ENCODE measurements at places on chromosomes 2 and 18. TPM values are rescaled to one million over a fixed set of nuclear protein-coding genes. Genes with fewer than 3 reads are reported as not detected.

DNA sequence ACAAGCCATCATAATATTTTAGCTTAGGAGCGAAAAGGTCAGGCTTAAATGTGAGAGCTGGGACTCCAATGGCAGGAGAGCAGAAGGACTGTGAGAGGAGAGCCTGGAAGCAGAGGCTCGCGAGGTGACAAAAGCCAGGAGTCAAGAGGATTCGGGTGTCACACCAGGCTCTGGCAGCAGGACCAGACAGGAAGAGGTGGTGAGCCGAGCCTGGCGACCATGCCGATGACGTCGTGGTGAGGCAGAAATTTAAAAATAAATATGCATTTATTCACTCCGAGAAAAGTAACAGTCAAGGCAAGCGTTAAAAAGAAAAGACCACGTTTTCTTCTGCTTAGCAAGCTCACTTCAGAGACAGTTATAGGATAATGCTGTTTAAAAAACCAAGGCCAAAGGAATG is 31.3 kb upstream of the ZNF236 start:
- peaks cover 5% of the 10 kb centered on the region for H3K27me3 ChIP-seq
- no peaks in the 10 kb centered on the region for H3K36me3 ChIP-seq
- no peak overlapping the region for H3K27ac ChIP-seq
- no peak overlapping the region for H3K4me3 ChIP-seq
- no peak for DNase-seq
- no peaks in the 10 kb centered on the region for H3K4me1 ChIP-seq

SLC23A3 gene
- total RNA-seq = 1.5 TPM

DNA sequence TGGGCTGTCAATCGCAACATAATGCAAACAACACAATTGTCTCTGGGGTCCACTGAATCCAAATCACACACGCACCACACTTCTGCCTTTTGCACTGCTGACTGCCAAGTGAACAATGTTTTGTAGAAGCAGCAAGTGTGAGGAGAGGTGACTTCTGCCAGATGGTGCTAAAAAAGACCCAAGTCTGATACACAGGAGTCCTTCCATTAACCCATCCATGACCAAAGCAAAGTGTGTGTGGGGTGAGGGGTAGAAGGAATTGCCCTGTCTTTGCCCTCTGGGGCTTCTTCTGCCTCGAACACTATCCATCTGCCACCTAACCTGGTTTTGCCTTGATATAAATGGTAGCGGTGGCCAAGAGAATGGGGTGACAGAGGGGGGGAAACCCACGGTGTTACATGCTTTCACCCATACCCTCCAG is 50.0 kb downstream of the C2orf42 start:
- H3K36me3 ChIP-seq = no peaks in the 10 kb centered on the region
- H3K4me3 ChIP-seq = no peak overlapping the region
- no peaks in the 10 kb centered on the region for H3K27me3 ChIP-seq

DNA sequence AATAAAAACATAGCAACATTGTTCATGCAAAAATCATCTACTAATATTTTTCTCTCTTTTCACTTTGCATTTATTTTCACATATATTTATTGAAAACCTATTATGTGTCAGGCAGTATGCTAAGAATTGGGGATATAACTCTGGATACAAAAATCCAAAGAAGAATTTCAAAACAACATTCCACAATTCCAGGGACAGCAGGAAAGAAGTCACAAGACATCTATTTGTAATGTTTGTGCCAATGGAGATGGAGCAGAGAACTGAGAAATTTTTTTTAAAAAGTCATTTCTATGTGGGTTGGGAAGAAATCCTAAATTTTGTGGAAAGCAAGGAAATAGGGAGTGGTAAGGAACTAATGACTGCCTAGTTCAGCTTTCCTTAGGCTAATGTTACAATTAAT is 128.6 kb upstream of the TLK1 start:
- H3K27me3 ChIP-seq = no peaks in the 10 kb centered on the region
- H3K27ac ChIP-seq = peak overlapping the region; percentile 40
- DNase-seq = peak; percentile 56
- peaks cover 2% of the 10 kb centered on the region for H3K4me1 ChIP-seq
- H3K36me3 ChIP-seq = no peaks in the 10 kb centered on the region

DNA sequence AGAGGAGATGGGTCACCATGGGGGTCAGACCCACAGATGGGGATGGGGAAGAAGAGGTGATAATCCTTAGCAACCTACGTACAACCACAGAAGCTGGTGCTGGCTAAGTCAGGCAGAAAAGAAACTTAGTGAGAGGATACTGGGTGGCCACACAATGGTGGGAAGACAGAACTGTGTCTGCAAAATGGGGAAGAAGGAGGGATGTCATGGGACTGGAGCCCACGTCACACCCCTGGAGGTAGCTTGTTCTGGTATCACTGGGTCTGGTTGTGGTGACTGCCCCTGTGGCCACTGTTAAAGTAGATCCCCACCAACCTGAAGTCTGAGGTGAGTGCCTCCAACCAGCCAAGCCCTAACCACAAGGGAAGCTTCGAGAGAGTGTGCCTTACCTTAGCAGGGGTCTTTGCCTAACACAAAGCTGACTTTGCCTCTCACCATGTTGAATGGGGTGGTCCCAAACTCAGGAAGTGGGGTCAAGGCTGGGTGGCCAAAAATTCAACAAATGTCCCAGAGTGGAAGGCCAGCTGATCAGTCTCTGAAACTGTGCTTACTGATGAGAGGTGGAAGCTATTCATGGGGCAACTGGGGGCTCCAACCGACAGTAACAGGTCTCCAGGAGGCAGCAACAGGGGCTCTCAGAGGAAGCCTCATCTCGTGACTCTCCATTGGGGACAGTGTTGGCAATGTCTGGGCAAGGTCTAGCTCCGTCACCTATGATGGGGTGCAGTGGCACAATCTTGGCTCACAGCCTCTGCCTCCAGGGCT is 64.8 kb upstream of the SLC1A4 start:
- no peak overlapping the region for H3K4me3 ChIP-seq
- H3K4me1 ChIP-seq = no peaks in the 10 kb centered on the region
- DNase-seq = no peak

DNA sequence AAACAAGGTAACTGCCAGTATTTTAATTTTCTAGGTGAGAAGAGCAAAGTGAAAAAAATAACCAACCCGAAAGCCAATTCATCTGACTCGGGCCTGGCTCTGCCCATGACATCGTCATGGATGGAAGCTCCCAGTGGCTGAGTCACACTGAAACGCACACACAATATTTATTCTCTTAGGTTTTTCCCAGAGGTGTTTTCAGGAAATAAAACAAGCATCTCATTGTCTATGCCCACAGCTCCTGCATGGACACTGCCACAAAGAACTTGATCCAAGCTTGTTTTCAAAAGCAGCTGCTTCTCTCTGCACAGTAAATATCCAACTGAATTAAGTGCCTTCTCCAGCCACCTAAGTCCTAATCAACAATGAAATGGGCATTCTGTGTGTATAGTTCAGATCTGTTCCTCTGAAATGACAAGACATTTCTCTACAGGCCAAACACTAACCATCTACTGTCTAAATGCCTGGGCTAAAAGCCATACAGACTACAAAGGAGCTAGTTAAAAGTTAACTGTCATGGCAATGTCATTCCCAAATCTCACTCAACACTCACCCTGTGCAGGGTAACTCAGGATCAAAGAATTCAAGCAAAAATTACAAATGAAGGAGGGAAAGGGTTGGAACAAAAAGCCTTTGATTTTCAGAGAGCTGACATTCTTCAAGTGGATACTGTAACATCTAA is 62.9 kb downstream of the RPL31 start:
- DNase-seq = peak; percentile 32
- H3K36me3 ChIP-seq = no peaks in the 10 kb centered on the region
- no peak overlapping the region for H3K27ac ChIP-seq

GRCh38 chr18:62827397-62827796 is 112.1 kb downstream of the PHLPP1 start:
- peaks cover 4% of the 10 kb centered on the region for H3K36me3 ChIP-seq
- no peaks in the 10 kb centered on the region for H3K27me3 ChIP-seq
- peaks cover 3% of the 10 kb centered on the region for H3K4me1 ChIP-seq
- no peak overlapping the region for H3K4me3 ChIP-seq
- no peak overlapping the region for H3K27ac ChIP-seq

RGPD8 gene
- total RNA-seq = 10.2 TPM

GRCh38 chr2:121303531-121304263 is 18.7 kb upstream of the TFCP2L1 start:
- H3K36me3 ChIP-seq = no peaks in the 10 kb centered on the region
- no peaks in the 10 kb centered on the region for H3K27me3 ChIP-seq
- H3K4me1 ChIP-seq = no peaks in the 10 kb centered on the region
- no peak overlapping the region for H3K27ac ChIP-seq

MAIP1 gene
- 13.4 TPM for total RNA-seq

GRCh38 chr2:127564429-127565260 is 29.2 kb downstream of the MYO7B start:
- H3K4me1 ChIP-seq = peaks cover 6% of the 10 kb centered on the region
- no peak for DNase-seq
- H3K4me3 ChIP-seq = no peak overlapping the region
- H3K27me3 ChIP-seq = peaks cover 2% of the 10 kb centered on the region
- no peaks in the 10 kb centered on the region for H3K36me3 ChIP-seq
- H3K27ac ChIP-seq = no peak overlapping the region

GRCh38 chr18:22591222-22591621 is 173.5 kb upstream of the CTAGE1 start:
- no peak overlapping the region for H3K4me3 ChIP-seq
- no peak for DNase-seq
- H3K27me3 ChIP-seq = no peaks in the 10 kb centered on the region
- no peaks in the 10 kb centered on the region for H3K4me1 ChIP-seq

CREG2 gene
- total RNA-seq = 2.4 TPM

DNA sequence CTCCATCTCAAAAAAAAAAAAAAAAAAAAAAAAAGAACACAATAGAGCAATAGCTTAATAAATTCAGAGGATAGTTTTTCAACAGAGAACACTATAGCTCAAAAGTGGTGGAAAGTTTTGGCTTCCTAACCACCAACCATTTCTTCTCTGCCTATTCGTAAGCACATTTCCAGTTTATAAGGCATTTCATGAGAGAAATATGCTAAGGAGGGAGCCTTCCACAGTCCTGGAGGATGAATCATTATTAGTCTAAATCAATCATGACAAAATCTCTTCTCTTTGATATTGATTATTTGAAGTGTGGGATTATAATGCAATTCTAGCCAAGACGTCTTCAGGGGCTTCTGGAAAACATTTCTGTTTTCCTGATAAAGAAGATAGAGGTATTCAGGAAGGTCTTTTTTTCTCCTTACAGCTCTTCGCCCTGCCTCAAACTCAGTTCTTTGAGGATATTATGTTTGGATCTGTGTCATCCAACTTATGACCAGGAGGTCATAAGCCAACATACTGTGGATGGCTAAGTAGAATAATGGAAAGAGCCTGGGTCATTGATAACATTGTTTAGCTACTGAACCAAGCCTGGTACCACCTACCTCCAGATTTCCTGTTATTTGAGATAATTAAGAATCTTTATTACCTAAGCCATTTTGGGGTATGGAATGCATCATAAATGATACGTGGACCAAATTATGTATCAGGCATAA is 207.3 kb downstream of the TRIB2 start:
- H3K27ac ChIP-seq = no peak overlapping the region
- peaks cover 8% of the 10 kb centered on the region for H3K4me1 ChIP-seq
- H3K4me3 ChIP-seq = no peak overlapping the region
- H3K27me3 ChIP-seq = no peaks in the 10 kb centered on the region

DNA sequence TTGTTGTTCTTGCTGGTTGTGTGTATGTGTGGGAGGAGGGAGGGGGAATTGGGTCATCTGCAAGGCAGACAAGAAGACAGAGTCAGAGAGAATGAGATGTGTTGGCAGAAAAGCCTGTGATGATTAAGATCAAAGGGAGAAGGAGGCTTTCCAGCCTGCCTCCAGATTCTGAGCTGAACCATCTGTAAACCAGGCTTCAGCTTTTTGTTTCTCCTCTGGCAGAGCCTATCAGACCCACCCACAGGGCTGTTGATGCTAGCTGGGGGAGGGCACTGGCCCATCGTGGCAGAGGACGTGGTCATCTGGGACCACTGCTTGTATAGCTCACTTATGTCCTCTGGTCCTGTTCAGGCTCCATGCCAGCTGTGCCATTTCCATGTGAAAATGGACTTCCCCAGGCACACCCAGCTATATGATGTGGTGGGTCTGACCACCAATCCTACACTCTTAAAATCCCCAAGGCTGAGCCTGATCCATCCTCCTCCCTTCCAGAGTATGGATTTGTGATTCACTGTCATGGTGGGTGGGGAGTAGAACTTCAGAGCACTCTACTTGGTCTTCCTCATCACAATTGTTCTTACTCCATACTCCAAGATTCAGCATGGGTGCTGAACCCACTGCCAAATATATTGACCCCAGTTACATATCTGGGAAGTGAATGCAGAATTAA is 27.8 kb upstream of the COL6A3 start:
- H3K4me1 ChIP-seq = peaks cover 10% of the 10 kb centered on the region
- no peak overlapping the region for H3K27ac ChIP-seq
- no peaks in the 10 kb centered on the region for H3K36me3 ChIP-seq

BBS5 gene
- total RNA-seq = 4.9 TPM

DNA sequence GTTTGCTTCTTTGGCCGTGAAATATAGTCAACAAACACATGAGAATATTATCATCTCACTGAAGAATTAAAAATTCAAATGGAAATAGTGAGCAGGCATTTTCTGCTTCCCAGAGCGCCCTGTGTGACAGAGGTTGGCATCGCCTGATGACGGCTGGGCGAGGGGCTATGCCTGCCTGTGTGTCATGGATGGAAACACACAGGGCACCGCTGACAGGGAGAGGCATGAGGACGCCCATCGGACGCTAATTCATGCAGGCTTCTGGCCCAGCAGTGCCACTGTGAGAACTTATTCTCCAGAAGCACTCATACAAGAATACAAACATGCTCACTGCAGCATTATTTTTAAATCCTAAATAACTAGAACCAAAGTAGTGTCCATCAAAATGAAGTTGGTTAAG is 61.4 kb upstream of the OTOS start:
- H3K27ac ChIP-seq = no peak overlapping the region
- peaks cover 47% of the 10 kb centered on the region for H3K4me1 ChIP-seq
- no peak for DNase-seq
- H3K36me3 ChIP-seq = no peaks in the 10 kb centered on the region
- no peak overlapping the region for H3K4me3 ChIP-seq

DNA sequence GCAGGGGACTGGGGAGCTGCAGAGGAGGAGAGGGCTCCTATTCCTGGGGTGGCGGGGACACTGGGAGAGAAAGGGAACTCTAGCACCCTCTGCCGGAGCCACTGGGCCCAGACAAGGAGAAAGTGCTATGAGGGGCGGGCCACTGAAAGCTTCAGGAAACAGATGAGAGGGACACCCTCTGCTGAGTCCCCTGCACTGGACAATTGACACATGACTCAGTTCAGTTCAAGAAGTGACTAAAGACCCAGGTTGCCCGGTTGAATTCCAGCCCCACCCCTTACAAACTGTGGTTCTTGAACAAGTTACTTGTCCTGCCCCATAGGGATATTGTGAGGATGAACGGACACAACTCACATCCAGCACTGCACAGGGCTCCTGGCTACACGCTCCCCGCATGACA is 5.0 kb downstream of the RUFY4 start:
- peaks cover 3% of the 10 kb centered on the region for H3K27me3 ChIP-seq
- H3K36me3 ChIP-seq = no peaks in the 10 kb centered on the region
- H3K27ac ChIP-seq = no peak overlapping the region
- H3K4me3 ChIP-seq = no peak overlapping the region
- no peak for DNase-seq
- peaks cover 2% of the 10 kb centered on the region for H3K4me1 ChIP-seq
